K562 (cell line): ENCODE measurements at places on chromosomes 7 and 10.

DNA sequence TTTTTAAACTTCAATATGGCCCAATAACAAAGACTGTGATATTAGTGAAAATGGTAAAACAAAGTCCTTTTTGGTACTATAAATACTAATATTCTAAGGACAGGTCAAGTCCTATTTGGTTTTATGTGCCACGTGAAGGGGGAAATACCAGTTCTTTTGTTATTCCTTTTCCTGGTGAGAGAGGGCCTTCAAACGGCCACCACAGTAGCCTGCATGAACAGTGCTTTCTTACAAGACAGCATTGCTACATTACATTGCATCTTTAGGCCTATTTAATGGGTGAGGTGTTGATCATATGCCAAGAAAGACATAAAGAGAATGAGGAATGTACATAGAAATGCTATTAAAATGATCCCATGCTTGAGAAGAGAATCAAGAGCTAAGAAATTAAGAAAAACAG, 214.8 kb downstream of the LRRTM3 start:
- H3K27ac ChIP-seq: no peak overlapping the region
- no peaks in the 10 kb centered on the region for H3K36me3 ChIP-seq
- no peaks in the 10 kb centered on the region for H3K27me3 ChIP-seq
- H3K4me3 ChIP-seq: no peak overlapping the region
- no peak for DNase-seq
- no peaks in the 10 kb centered on the region for H3K4me1 ChIP-seq

DNA sequence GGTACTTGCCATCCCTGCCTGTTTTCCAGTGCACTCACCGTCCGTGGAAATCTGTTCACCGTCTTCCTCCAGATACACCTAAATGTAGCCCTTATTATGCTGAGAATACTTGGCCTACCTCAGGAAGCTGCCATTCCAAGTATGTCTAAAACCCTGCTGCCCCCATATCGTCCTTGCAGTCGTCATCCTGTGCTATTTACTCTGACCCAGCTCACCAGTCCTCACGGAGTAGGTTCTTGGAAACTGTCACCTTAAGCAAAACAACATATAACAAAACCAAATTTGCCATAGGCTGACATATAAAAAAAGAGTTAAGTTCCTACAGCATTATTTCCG, 880 bp upstream of the PIP4K2A start:
- no peaks in the 10 kb centered on the region for H3K36me3 ChIP-seq
- no peak overlapping the region for H3K27ac ChIP-seq
- H3K4me1 ChIP-seq: peaks cover 19% of the 10 kb centered on the region
- no peaks in the 10 kb centered on the region for H3K27me3 ChIP-seq

DNA sequence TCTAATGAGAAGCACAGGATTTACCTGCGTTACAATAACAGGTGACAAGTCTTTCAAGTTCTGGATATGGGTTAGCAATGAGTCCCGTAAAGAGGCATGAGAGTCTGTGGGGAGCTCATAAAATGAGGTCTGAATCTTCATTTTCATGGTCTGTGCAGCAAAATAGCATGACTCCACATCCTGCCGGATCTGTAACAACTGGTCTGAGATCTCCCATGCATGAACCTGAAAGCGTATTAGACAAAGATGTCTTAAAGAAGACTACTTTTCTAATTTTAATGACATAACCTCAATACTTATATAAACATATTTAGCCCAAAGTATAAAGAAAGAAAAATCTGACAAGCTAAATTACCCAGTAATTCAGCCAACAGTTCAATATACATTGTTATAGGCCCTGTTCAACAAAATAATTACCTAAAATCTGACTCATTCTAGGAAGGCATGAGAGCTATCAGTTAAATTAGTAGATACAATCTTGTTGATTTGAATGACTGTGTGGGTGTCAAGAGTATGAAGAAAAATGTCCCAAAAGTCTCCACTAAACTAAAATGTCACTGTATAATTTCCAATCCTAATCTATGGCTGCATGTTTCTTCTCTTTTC, 36.9 kb downstream of the TNPO3 start:
- DNase-seq: no peak
- no peaks in the 10 kb centered on the region for H3K4me1 ChIP-seq
- H3K27me3 ChIP-seq: no peaks in the 10 kb centered on the region
- H3K27ac ChIP-seq: no peak overlapping the region
- no peak overlapping the region for H3K4me3 ChIP-seq

DNA sequence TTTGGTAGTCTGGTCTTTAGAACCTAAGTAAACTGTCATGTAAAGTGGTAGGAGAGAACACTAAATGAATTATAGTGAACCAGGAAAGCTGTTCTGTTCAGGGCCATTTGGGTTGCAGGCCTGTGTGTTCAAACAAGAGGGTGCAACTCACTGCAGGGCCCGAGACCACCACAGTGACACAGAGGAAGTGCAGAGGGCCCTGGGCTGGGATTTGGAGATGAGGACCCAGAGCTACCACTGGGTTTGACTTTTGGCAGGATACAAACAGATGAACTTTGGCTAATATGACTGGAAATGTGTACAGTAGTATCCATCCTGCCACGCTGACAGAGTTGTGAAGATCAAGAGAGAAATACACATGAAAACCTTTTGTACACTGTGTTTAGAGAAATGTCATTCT, 9.8 kb downstream of the MMP21 start:
- no peaks in the 10 kb centered on the region for H3K4me1 ChIP-seq
- H3K27ac ChIP-seq: no peak overlapping the region
- no peak overlapping the region for H3K4me3 ChIP-seq
- H3K27me3 ChIP-seq: no peaks in the 10 kb centered on the region

GRCh38 chr7:151346470-151346769, 4.8 kb downstream of the NUB1 start:
- no peak overlapping the region for H3K4me3 ChIP-seq
- H3K4me1 ChIP-seq: peaks cover 17% of the 10 kb centered on the region
- H3K36me3 ChIP-seq: peaks cover 59% of the 10 kb centered on the region
- no peak for DNase-seq
- no peak overlapping the region for H3K27ac ChIP-seq
- no peaks in the 10 kb centered on the region for H3K27me3 ChIP-seq
